ENCODE measurements at places on chromosomes 2 and 18.

DNA sequence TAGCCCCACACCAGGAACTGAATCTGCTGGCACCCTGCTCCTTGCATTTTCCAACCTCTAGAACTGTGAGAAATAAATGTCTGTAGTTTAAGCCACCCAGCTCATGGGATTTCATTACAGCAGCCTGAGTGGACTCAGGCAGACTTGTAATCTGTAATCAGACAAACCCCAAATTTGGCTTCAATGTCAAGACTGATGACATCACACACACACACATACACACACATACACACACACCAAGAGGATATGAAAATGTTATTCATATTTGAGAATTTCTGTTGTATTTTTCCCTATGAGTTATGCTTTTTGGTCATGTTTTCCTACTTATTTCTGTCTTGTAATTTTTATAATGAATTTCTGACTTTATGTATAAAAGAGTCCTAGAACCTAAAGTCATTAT is 83.8 kb upstream of the GLI2 start:
- no peak for DNase-seq

GRCh38 chr2:49780949-49781348 is 626.6 kb upstream of the FSHR start:
- DNase-seq = no peak

- DNase-seq = no peak
These were observed 109.7 kb downstream of the B3GNT2 start for GRCh38 chr2:62305421-62306176.

- no peak for DNase-seq
These were observed 178.6 kb upstream of the VWC2L start for GRCh38 chr2:214232271-214232670.

DNA sequence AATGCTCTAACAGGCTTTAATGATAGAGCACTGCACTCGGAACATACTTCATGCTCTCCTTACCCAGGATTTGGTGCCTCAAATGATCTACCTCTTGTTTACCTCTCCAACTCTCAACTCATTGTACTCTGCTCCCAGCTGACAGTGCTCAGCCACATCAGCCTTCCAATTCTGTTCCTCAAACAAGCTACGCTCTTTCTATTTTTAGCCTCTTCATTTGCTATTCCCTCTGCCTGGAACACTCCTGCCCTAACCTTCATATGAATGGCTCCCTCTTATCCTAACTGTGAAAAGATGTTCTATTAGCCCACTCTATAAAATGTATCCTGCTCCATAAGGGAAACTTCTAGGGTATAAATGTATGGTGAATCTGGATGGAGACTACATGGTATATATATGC is 42.5 kb downstream of the PIGN start:
- no peak for DNase-seq

- peak; percentile 12 for DNase-seq
These were observed 44.8 kb downstream of the CHMP3 start for GRCh38 chr2:86518481-86518880.

- no peak for DNase-seq
These were observed 98.6 kb downstream of the HNRNPLL start for GRCh38 chr2:38504169-38504568.

DNA sequence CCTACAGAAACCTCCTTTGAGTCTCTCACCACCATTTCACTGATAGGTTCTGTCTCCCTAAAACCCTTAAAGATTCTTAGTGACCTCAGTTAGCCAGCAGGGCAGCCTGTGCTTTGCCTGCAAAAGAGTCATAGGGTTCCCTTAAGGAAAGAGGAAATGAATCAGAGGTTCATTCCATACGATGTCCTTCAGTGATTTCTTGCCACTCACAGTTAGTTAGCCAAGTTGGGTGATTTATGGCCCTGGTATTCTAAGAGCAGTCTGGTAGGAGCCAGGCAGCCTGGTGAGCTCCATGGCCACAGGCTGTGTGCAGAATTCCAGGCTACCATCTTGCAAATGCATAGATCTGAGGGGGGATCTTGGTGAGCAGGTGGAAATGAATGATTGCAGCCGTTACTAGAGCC is 18.7 kb upstream of the CCBE1 start:
- DNase-seq = peak; percentile 65

DNA sequence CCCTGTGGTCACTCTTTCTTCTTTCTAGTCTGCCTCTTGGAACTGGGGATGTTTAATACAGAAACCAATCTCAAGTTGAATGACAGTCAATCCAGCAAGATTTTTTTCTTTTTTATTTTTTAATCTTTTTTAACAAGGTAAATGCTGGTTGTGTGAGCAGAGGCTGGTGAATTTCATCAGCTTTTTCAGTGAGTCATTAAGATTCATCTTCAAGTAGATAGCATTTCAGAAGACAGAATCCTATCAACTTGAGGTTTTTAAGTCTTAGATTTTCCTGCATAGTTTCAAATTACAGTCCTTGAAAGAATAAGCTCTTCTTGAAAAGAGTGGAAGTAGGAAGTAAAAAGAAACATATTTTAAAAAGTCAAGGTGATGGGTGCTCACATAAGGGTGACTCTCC is 12.4 kb downstream of the SLC8A1 start:
- no peak for DNase-seq

DNA sequence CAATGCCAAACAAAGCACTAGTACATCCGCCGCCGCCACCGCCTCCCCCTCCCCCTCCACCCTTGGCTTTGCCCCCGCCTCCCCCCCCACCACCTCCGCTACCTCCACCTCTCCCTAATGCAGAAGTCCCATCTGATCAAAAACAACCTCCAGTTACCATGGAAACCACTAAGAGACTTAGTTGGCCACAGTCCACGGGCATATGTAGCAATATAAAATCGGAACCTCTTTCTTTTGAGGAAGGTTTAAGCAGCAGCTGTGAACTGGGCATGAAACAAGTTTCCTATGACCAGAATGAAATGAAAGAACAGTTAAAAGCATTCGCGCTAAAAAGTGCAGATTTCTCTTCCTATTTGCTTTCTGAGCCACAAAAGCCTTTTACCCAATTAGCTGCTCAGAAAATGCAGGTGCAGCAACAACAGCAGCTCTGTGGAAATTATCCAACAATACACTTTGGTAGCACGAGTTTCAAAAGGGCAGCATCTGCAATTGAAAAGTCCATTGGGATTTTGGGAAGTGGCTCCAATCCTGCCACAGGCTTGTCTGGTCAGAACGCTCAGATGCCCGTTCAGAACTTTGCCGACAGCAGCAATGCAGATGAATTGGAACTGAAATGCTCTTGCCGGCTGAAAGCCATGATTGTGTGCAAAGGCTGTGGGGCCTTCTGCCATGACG is 168.0 kb downstream of the ASXL3 start:
- no peak for DNase-seq

- no peak for DNase-seq
These were observed 198.7 kb downstream of the RNF144A start for GRCh38 chr2:7115906-7116305.

- no peak for DNase-seq
These were observed 8.0 kb downstream of the E2F6 start for GRCh38 chr2:11457935-11458334.

DNA sequence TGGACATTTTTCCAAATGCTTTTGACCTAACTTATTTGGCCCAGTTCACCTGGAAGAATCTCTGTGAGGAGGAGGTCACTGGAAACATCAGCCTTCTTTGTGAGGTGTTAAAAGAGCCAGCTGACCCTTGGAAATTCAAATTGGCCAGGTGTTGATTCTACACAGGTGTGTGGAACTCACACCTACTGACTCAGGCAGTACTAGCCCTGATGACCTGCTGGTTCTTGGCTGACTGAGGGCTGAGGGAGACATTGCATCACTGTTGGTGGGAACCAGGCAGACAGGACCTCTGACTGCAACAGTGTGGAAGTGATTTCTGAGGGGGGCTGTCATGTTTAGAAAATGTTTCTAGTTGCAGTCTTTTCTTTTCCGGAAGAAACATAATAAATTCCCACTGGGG is 242.2 kb upstream of the LRRTM1 start:
- no peak for DNase-seq

DNA sequence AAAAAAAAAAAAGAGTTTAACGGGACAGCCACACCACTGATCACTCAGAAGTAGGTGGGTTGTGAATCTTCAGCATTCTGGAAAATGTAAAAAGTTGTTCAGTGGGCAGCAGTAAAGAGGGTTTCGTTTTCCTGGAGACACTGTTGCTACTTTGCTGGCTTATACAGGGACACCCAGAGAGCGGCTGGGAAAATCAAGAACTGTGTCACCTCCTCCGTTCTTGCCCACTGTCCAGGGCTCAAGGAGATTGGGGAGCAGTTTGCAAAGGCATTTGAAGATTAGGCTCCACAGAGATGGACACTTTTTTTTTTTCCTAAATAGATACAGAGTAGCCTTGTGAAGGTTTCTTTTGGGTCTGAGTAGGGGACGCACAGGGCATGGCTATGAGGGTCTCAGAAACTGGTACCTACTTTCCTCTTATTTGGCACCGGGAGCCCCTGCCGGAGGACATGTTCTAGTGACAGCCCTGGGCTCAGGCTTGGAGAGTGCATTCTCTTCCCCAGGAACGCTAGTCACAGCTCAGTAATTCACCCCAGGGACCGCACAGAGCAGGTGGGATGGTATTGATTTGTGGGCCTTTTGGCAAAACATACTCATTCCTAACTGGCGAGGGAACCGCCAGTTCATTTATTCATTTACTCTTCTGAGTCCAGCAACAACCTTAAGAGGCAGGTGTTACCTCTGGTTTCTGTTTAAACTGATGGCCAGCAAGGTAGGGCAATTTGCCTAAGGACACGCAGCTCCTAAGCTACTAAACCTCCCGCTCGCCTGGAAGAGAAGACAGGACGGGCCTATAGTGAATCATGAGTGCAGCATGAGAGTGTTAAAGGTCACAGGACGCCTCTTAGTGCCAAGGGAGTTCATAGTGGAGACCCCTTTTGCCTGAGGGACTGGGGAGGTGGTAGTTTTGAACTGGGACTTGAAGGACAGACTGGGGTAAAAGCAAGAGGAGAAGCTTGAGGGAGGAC is 53.1 kb downstream of the HPCAL1 start:
- DNase-seq = no peak

DNA sequence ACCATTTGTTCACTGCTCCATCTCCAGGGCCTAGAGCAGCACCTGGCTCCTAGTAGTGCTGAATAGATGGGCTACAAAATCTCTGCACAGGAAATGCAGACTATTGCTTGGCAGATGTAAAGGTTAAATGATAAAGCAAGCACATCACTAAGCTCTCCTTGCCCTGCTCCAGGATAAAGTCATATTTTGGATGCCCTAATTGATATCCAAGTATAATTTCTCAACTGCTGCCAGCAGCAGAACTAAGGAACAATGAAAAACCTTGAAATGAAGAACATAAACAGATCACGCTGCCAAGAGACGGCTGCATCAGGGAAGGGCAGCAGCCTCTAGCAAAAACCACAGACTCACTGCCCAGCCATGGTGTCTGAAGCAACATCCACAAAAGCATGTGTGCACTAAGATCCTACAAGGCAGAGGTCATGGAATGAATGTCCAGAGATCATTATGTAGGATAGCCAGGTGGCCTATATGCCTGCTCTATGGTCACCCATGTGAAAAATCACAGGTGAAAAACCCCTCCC is 134.7 kb downstream of the TMEM163 start:
- DNase-seq = no peak

DNA sequence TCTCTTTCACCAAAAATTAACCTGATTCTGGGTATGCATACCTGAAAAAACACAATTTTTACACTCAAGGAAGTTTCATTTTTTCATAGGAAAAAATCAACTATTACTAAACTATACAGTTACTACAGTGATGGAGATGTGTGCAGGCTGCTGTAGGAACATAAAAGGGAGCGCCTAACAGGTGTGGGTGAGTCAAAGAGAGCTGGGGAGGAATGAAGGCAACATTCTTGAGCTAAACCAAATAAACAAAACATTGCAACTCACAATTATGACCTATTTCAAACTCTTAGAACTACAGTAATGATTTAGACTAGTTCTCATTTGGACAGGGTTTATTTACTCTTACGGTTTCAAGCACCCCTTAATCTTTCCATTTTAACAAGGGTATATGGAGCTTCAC is 13.4 kb upstream of the CLASP1 start:
- DNase-seq = no peak

- DNase-seq = no peak
These were observed 66.2 kb downstream of the HNMT start for GRCh38 chr2:138030459-138030858.

DNA sequence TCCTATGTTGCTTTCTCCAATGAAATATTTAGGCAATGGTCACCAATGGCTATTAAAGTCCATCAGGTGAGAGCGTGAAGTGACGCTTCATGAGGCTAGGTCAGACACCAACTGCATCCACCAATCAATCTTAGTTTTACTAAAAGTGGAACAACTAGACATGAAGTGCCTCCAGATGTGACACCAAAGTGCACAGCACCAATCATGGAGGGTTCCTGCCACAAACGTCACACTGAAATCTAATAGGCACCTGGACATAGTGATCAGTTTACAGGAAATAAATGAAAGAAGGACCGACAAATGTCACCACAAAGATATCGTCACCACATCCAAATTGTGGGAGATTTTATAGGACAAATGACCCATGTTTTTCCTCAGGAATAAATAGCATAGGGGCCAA is 70.5 kb downstream of the PSMG2 start:
- no peak for DNase-seq

DNA sequence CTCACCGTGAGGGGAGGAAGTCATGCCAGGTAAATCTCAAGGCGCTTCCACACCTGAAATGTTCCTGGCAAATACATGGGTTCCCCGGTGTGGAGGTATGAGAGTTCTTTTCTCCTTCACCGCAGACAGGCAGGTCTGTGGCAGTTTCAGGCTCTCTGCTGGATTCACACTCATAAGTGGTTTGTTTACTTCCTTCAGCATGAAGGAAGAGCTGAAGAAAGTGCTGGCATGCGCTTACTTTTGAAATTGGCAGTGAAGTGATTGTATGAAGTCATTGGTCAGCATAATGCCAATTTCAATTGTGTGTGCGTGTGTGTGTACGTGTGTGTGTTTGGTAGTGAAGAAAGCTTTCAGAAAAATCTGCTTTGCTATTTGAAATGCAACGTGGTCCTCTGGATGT is 43.4 kb downstream of the RNF144A start:
- no peak for DNase-seq

GRCh38 chr2:39608686-39609441 is 56.9 kb upstream of the TMEM178A start:
- DNase-seq = no peak
